Fibroblast of skin of right biceps (primary cell): ENCODE measurements at places on chromosomes 11 and 22.

GRCh38 chr11:48093323-48093722 is 113.0 kb downstream of the PTPRJ start:
- no peak for DNase-seq

DNA sequence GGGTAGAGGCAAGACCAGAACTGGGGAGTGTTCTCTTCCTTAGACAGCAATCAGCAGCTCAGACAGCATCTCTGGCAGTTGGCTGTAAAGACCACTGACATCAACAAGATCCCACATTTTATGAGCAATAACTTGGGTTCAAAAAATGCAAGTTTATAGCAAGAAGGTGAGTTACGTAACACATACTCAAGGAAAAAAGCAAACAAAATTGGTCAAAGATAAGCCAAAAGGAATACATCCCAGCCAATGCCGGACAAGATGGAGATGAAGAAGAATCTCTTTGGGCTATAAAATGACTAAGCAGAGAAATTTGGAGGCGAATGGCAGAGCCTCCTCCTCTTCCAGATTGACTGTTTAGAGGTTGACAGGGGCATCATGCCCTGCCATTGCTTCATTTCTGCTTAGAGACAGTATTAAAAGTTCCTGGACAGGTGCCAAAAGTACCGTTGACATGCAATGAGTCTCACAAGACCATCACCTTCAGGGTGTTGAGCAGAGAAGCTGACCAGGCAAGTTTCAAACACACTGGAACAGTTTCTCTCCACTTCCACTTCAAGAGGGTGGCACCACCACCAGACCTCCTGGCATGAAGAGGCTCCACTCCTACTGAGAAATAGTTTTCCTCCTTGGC is 55.9 kb downstream of the ENDOD1 start:
- DNase-seq = no peak

- no peak for DNase-seq
Measured at GRCh38 chr22:25021976-25022711, 69.6 kb downstream of the KIAA1671 start.

GRCh38 chr11:34449013-34449412 is 10.3 kb downstream of the CAT start:
- DNase-seq = no peak

DNA sequence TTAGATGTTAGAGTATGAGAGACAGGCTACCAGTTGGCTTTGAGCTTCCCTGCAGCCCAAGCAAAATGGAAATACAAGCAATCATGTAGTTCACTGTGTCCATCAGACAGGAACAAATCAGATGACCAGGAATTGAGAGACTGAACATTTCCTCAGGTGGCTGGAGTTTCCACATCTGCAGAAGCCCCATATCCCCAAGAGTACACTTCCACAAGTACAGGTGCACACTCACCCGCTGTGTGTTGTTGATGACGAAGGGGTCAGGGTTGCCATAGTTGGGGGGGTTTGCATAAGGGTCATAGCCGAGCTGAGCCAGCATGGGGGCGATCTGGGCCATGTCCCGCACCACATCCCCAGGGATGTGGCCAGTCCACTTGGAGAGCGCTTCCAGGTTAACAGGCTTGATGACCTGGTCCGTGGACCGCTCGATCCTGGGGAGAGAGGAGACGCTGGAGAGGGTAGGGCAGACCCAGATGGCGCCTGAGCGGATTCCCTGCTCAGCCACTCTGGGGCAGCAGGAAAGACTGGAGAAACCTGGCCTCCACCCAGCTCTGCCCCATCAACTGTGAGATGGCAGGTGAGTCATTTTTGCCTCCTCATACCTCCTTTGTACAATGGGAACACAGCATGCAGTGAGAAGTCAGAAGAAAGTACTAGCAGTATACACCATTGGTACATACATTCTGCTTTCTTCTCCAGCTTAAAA is 23.9 kb upstream of the TFIP11 start:
- DNase-seq = no peak

DNA sequence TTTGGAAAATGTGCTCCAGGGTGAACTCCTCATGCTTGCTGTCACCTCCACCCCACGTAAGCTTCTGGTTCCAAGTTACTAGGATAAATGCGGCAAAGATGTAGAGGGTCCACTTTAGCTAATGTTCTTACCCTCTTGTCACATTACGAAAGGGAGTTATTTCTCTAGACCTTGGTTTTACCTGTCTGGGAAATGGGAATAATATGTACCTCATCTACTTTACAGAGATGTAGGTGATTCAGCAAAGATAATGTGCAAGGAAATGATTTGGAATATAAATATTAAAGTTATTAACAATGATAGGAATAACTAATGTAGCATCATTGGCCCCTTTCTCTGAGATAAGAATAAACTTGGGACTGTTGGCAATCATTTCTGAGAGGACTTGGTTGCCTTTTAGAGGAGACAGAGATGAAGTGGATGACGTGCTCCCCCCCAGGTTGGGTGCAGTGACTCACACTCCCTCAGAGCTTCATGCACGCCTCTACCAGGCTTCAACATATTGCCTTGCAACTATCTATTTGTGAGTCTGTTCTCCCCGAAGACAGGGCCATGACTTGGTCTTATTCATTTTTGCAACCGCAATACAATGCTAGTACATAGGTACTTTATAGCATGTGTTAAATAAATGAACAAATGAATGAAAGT is 97.1 kb downstream of the ME3 start:
- DNase-seq = peak; percentile 68

GRCh38 chr11:107050121-107050520 is 31.8 kb upstream of the GUCY1A2 start:
- DNase-seq = peak; percentile 73

DNA sequence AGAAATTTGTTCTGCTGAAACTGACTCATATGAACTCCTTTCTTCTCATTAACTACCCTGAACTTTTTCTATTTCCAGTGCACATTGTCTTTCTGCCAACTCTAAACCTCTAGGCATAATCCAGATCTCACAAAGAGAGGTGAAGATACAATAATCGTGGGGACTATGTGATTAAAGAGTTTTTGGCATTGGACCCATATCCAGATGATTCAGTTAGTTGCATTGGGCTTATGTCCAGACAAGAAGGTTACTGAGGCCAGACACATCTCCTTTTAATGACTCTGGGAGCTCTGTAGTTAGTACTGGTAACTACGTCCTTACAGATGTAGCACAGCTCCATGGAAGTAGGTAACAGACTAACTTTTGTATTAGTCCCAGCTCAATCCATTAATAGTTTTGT is 273.0 kb downstream of the CASP12 start:
- DNase-seq = peak; percentile 27

GRCh38 chr22:28506150-28506535 is 173.5 kb downstream of the TTC28 start:
- DNase-seq = no peak
